Omental fat pad (tissue), 4 donors: ENCODE measurements at places on chromosomes 11 and 22.

- no peak for DNase-seq
These were observed 28.8 kb downstream of the TEAD1 start for GRCh38 chr11:12702999-12703453.

DNA sequence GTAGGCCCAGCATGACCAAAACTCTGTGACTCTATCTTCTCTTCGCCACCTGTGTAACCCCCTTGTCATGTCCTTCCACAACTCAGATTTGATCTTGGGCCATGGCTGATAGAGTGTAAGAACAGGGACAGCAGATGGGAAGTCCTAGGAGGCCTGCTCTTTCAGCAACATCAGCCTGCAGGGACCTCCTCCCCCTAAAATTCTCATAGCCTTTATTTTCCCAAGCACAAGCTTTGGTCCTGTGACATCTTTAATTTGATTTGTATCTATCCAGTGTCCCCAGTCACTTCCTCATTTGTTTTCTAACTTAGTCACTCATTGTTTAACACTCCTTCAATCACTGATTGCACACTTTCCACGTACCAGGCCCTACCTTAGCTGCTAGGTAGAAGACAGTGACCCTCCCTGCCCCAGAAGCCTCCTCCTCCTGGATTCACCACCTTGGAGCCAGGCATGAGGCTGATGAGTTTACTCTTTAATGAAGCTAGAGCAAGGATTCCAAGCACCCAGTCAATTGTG, 5.3 kb downstream of the UBQLN3 start:
- DNase-seq: no peak

GRCh38 chr11:61023086-61023965, 51.8 kb downstream of the CD6 start:
- no peak for DNase-seq

- DNase-seq: no peak
These were observed 86.4 kb downstream of the CELSR1 start for GRCh38 chr22:46450931-46451561.

- DNase-seq: no peak
These were observed 155.7 kb downstream of the AASDHPPT start for GRCh38 chr11:106233191-106233590.

DNA sequence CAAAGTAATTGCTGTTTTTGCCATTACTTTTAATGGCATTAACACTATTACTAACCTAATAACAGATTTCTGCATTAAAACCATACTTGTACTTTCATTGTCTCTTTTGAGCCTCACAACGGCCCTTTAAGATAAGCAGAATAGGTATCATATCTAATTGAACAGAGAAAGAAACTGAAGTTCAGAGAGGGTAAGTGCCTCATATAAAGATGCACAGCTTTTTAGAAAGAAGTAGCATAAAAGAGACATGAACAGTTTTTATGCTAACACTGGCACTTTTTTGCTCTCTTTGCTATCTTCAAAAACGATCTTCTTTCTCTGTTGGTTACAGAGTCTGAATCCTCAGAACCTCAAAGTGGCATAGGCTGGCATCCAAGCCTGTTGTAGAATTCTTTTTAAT, 102.9 kb upstream of the OR5AK2 start:
- no peak for DNase-seq

- no peak for DNase-seq
These were observed 702.4 kb upstream of the LRRC4C start for GRCh38 chr11:42161886-42162285.

GRCh38 chr11:62654297-62654696, 1.2 kb upstream of the INTS5 start:
- DNase-seq: no peak

DNA sequence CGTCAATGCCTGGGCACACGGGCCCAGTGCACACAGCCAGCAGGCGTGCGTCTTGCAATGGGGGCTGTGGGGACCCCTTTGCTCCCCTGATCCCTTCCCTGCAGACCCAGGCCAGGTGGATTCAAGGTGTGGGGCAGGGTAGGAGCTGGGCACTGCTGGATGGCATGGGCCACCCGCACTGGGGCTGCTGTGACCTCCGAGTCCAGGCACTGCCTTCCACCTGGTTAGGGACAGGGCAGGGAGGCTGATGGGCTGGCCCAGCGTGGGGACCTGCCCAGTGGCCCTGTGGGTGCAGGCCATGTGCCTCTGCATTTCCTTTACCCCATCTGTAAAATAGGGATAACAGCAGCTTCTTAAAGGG, 22.9 kb downstream of the KCNQ1 start:
- no peak for DNase-seq

GRCh38 chr11:17730608-17731462, 3.7 kb upstream of the KCNC1 start:
- peak; percentile 73 for DNase-seq

- no peak for DNase-seq
These were observed 193.9 kb upstream of the RAG2 start for GRCh38 chr11:36791957-36792356.

DNA sequence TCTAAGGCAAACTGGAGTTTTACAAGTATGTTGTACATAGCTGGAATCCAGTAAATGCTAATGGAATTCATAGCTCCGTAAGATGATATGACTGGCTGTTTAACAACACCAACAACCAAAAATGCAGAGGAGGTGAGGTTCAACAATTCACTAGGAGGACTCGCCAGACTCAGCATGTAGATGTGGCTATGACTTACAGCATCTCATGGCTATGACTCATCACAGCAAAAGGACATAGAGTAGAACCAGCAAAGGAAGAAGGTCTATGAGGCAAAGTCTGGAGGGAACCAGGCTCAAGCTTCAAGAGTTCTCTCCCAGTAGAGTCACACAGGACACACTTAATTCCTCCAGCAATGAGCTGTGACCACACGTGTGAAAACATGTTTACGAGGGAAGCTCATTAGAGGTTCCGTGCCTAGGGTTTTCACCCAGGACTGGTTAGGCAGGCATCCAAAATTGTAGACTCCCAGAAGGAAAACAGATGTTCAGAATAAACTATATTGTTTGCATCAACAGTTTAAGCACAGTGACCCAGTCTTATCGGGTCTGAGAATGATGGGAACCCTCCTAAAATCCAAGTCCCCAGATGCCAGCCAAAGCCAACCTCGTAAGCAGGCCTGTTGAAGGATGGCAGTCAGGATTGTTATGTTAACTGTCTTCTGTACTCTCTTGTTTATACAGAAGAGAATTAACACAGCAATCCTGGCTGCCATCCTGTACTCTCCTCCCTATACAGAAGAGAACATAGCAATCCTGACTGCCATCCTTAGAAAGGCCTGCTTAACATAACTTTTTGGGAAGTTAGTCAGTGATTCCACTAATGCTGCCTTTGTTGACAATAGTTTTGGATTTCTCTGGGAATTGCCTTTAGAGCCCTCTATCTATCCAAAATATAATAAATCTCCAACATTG, 116.6 kb downstream of the LARGE1 start:
- DNase-seq: no peak

- no peak for DNase-seq
These were observed 1.6 kb upstream of the SUN2 start for GRCh38 chr22:38757464-38757757.

DNA sequence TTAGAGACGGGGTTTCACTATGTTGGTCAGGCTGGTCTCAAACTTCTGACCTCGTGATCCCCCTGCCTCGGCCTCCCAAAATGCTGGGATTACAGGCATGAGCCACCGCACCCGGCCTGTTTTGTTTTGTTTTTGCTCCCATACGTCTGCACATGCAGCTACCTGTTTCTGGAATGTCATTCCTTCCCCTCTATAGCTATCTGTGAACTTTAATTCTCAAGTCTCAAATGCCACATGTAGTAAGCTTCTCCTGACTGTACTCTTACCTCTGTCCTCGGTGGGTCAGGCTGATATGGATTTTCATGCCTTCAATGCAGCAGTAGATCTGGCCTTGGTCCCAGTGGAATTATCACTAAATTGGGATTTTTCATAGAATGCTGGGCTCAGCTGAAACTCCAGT, 12.4 kb upstream of the SWAP70 start:
- no peak for DNase-seq

DNA sequence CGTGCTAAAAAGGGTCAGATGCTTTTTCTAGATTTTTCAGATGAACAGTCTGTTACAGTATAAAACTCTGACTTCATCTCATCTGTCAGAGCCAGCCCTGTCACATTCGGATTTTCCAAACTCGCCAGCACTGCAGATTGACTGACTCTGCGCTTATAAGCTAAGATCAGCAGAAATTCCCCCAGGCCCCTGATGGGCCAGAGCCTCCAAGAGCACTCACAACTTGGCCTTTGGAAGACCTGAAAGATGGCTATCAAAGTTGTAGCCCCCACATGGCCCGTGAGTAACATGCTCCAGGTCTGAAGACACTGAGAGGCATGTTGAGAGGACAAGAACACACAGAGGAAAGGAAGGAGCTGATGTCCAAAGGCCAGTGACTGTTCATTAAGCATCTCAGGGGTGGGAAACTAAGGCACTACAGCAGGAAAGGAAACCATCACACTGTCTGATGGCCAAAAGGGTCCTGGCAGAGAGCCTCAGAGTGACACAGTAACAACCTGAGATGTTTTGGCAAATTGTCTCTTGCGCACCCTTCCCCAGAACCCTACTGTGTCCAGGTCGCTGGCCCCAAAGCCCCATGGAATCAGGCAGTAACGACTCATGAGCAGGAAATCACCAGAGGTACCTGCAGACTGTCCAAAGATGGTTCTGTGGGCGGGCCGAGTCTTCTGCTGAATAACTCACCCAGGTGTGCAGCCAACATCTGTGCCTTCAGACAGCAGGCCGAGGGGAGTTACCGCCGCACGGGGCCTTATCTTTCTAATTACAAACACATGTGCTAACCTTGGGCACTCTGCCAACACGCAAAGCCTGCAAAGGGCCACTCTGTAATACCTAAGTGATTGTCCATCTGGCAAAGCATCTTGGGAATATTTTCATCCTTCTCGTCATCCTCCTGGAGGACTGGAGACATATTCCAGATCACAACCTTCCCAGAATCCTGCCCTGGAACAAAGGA, 23.6 kb downstream of the HIRA start:
- DNase-seq: no peak

DNA sequence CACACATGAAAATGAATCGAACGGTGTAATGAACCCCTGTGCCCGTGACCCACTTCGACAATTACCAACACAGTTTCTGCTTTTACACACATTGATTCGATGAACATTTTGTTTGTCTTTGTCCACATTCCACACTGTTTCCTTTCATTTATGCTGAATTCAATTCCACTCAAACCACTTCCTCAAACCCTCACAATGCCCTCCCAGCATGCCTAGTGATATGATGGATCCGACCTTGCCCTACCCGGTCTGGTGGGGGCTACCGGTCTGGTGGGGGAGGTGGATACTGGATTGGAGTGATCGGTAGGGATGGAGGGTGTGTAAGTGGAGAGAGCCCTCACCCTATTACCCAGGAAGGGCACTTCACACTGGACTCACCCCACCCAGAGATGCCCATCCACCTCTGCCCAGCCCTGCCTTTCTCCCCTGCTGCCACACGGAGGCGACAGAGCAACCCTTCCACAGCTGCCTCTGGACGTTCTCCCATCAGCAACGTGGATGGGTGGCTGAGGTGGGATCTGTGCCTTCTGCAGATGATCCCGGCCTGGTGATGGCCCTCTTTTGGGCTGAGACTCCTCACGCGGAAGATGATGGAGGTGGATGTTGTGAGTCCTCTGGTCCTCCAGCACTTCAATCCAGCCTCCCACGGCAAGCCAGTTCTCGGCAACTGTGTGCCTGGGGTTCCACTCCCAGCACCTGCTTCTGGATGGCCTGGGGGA, 33.0 kb upstream of the P2RY2 start:
- DNase-seq: peak; percentile 37

GRCh38 chr11:16604794-16605388, 133.6 kb upstream of the C11orf58 start:
- DNase-seq: no peak

GRCh38 chr11:10970926-10971325, 113.1 kb upstream of the ZBED5 start:
- no peak for DNase-seq

DNA sequence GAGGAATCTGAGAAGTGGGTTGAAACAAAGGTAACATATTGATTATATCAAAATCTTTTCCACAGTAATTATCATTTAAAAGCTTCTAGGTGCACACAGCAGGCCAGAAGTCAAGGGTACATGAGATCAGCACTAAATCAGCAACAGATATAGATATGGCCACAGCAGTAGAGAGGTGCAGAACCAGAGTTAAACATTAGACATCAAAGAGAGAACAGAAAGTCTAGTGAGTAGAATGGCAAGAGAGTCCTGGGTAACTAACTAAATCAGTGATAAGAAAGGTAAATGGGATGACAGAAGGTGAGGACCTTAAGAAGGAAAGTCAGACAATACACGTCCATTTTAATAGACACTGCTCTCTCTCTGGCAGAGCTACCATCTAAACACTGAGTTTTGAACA, 119.5 kb upstream of the GRIA4 start:
- DNase-seq: no peak

GRCh38 chr11:94602430-94603372, 35.5 kb downstream of the PIWIL4 start:
- DNase-seq: no peak

DNA sequence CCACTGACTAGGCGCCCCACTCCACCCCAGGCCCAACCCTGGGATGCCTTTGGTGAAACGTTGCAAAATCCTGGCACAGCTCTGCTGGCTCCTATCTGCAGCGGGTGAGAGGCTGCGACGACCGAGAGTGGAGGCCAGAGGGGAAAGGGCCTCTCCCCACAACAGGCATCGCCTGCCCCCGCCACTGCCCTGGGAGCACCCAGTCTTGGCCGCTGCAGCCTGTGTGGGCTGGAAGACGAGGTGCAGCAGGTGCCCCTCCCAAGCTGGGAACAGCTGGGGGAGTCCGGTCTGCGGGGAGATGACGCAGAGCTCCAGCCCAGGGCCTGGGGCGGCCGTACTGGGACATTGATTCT, 4.2 kb upstream of the PIM3 start:
- DNase-seq: no peak

- DNase-seq: no peak
These were observed 141.1 kb downstream of the RCN1 start for GRCh38 chr11:32231909-32232493.

DNA sequence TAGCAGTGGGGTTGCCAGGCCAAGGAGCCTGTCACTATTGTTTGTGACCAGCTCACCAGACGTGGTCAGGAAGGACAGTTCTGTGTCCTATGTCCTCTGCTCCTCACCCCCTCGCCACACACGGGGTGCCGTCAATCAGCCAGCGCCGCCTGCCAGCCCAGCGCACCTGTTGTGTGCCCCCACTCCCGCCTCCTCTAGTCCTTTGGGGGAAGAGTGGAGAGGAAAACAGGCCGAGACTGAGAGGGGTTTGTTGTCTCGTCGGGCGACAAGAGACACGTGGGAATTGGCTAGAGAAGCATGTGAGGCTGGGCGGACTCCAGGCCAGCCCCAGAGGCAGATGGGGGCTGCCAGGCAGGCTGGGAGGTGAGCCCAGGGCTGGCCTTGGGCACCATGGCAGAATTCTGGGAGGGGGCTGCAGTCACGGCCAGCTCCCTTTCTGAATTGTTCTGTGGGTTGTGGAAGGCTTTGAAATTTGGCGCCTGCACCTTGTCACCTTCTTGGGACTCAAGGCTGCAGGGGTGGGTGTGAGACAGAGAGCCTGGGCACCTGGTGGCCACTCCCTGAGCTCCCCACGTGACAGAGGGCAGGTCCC, 3.1 kb upstream of the KCNQ1OT1 start:
- no peak for DNase-seq
